ENCODE measurements at places on chromosomes 3 and 15.

- DNase-seq, result no peak
Measured at GRCh38 chr15:95168951-95169431, 937.6 kb downstream of the MCTP2 start.

GRCh38 chr3:122609798-122610559 lies 32.5 kb downstream of the PARP15 start:
- peak; percentile 37 for DNase-seq

DNA sequence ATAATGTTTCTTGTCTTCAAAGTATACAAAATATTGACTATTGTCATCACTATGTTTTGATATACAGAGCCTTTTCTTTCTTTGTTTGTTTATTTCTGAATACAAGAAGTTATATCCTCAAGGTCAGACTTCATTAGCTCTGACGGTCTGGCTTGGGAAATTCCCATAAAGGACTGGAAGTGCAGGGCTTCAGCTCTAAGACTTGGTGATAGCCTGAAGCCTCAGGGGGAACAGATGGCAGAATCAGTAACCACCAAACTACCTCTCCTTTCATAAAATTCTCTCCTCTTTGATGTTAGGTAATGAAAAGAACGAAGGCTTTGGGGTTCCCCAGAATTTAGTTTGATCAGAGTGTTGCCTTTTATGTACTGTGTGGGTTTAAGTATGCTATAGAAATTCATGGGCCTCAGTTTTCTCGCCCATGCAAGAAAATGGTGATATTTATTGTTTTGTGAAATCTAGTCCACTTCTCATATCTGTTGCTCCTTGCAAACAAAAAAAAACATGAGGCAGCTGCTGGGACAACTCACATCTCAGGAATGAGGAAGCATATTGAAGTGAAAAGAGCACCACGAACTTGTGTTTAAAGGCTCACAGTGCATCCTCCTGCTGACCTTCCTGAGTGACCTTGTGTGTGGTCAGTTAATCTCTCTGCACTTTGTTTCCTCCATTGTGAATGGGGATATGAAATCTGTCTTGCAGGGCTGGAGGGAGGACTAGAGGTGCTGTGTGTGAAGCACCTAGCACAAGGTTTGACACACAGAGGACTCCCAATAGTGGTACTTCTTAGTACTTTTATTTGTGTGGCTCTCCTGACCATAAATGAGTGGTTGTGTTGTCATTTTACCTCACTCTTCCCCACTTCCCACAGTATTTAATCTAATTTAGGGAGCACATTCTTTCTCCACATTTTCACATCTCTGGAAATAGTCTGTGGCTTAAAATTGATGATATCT lies 569.8 kb upstream of the IL12A start:
- DNase-seq, result no peak

DNA sequence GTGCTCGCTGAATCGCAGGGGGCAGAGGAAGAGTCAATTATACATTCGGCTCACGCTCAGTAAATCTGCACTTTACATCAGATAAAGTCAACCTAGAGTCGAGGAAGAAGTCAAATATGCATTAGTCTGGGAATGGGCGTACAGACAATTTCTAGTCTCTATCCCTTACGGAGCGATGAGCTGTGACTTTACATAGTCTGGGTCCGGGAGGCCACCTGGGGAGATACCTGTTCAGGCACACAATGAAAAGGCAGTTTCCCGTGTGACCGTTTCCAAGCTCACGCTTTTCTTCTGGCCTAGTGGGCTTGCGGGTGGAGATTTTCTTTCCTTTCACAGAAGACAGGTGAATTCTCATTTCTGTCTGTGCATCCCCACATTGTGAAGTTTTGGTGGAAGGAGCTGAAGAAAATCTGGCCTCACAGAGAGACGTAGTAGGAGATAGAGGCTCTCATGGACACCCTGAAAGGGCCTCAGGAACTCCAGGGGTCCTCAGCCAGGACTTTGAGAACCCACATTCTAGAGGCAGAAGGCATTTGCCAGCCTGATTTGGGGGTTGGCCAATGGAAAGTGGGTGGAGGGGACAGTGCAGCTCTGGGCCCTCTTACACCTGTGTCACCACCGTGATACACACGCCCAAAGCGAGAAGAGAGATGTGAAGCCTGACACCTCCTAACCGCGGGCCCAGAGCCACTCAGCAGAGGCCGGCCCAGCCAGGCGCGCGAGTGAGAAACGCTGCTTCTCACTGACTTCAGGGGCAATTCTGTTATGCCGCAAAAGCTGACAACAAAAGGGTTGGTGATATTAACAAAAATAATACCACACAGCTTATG lies 10.7 kb upstream of the OCA2 start:
- DNase-seq, result no peak

DNA sequence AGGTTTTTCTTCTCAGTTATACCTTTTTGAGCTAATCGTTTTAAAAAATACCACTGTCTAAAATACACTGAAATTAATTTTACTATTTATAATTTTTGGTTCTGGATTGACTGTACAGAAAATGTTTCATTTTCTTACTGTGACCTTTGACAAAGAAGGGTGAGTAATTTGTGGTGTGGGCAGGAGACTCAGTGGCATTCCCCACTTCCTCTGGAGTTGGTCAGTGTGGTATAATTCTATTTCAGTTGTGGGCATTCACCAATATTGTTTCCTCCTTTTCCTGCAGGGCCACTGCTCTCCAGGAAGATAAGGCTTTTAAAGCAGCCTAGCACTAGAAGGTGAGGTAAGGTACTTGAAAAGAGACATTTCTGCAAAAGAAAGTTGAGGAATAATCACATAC lies 6.5 kb downstream of the DAG1 start:
- DNase-seq, result peak; percentile 43

- DNase-seq, result no peak
Measured at GRCh38 chr3:59254433-59254832, 204.6 kb upstream of the CFAP20DC start.

GRCh38 chr15:50971115-50971514 lies 62.6 kb downstream of the AP4E1 start:
- DNase-seq, result no peak

DNA sequence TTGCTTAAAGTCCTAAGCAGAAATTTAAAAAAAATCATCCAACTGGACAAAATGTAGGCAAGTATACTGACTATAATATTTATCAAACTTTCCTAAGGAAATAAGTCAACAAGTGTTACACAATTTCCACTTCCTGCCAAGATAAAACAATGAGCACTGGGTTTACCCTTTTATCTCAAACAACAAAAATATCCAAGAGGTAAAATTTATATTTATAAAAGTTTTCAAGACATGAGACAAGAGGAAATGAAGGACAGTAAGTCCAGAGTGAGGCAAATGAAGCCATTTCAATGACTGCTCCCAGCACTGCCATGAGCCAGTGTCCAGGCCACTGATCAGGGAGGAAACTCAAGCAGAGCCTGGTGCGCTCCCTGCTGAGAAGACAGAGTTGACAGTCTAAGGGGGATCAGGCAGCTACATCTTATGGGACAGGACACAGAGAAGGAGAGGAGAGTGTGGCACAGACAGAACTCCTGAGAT lies 439.4 kb downstream of the RAP2B start:
- DNase-seq, result no peak

DNA sequence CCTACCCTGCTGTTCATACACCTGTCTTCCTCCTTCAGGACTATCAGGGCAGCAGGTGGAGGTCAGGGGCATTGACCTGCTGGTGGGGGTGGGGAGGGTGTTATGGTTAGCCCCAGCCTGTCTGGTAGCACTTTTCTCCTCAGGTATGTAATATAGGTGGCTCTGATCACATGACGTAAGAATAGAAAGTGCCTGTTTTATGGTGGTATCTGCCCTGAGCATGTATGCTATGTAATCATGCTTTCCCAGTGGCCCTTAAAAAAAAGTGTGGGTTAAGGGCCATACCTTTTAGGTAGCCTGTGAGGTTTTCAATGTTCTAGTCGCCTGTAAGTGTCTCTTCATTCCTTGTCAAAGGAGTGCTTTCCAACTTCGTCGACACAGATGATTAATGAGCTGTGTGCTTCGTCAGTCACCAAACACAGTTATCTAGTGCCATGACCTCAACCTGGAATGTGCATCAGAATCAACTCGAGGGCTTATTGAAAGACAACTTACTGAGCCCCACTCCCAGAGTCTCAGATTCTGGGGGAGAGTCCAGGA lies 86.3 kb downstream of the KLHL25 start:
- no peak for DNase-seq

DNA sequence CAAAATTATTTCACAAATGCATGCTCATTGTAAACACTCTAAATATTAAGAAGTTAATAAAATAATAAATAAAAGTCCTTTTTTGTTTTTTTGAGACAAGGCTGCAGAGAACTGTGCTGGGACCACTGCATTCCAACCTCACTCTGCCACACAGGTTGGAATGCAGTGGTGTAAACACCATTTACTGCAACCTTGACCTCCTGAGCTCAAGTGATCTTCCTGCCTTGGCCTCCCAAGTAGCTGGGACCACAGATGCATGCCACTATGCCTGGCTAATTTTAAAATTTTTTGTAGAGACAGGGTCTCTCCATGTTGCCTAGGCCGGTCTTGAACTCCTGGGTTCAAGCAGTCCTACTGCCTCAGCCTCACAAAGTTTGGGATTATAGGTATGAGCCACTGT lies 578.4 kb downstream of the ZIC1 start:
- DNase-seq, result no peak

DNA sequence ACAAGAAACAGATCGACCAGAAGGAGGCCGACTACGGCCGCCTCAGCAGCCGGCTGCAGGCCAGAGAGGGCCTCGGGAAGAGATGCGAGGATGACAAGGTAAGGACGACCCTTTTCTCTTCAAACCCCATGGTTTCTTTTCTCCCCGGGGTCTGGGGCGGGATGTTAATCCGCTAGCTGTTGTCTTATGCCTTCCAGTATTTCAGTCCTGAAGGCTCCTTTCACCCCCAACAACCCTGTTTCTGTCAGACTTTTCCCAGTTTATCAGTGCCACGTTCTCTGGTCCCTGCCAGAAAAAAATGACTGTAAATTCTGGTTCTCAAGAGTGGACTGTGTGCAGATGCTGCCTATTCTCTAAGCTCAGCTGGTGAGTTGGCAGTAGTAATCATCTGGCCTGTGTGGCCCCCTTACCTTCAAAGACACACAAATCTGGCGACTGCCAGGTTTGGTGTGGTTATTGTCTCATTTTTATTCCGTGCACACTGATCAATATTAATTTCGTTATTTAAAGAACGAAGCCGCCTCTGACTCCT lies 806 bp downstream of the GOLM2 start:
- DNase-seq, result peak; percentile 11

DNA sequence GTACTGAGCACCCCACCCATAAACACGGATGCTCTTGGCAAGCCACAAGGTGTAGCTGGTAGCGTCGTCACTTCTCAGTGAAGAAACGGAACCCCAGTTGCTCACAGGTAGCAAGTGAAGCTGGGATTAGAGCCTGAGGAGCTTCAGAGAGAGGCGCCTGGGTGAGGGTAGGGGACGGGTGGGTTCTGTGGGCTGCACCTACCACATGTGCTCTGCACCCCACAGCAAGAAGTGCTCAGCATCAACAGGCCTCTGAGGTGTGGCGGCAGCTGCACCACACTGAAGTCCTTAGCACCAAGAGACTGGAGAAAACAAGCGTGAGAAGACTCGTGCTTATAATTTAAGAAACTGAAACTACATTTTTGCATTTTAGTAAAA lies 9.8 kb downstream of the MAP6D1 start:
- DNase-seq, result no peak

- DNase-seq, result no peak
Measured at GRCh38 chr3:197440717-197441303, 115.0 kb downstream of the BDH1 start.

DNA sequence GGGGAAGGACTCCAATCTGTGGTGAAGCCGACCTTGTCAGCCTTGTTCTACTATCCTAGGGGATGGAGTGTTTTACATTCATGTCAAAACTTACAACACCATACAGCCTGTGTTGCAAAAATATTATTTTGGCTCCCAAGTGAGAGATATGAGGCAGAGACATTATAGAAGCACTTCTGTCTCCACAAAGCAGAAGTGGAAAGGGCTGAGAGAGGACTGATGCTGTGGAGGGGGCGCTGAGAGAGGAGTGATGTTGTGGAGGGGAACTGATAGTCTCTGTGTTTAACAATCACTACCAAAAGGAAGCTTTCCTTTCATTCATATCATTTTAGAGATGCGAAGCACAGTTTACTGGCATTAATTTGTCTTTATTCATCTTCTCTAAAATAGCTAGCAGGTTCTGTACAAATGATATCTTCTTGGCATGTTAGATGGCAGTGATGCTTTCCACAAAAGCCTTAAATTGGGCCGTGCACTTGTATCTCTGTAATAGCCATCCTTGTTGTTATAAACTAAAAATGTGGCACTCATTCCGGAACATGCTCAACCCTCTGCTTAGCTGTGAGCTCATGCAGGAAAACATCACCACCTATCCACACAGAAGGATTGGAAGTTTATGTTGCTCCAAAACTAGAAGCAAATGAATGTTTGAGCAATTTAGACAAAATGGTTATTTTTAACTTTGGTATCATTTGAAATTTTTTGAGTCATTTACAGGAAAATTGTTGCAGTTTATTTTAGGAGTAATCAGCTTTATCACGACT lies 134.6 kb upstream of the TP63 start:
- DNase-seq, result no peak

DNA sequence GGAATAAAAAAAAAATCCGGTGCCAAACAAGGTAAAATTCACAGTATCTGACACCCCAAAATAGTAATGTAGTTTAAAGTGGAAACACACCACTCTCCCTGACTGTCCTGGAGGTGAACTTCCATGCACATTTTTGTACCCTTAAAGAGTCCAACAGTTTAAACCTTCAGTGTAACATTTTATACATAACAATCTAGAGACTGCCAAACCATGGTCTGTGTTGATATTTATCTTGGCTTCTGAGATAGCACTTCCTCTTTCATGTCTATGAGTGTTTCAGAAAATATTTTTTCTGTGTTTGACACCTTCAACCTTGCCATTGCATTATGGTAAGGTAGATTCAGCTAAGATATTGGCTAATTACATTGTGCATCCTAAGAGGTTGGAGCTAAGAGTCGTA lies 13.9 kb downstream of the TMEM45A start:
- DNase-seq, result no peak

DNA sequence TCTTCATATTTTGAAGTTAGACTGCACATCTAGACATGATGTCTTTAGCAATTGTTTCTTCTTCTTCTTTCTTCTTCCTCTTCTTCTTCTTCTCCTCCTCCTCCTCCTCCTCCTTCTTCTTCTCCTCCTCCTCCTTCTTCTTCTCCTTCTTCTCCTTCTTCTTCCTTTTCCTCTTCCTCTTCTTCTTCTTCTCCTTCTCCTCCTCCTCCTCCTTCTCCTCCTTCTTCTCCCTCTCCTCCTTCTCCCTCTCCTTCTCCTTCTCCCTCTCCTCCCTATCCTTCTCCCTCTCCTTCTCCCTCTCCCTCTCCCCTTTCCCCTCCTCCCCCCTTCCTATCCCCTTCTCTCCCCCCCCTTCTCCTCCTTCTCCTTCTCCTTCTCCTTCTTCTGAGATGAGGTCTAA lies 21.9 kb downstream of the TCF12 start:
- DNase-seq, result no peak

DNA sequence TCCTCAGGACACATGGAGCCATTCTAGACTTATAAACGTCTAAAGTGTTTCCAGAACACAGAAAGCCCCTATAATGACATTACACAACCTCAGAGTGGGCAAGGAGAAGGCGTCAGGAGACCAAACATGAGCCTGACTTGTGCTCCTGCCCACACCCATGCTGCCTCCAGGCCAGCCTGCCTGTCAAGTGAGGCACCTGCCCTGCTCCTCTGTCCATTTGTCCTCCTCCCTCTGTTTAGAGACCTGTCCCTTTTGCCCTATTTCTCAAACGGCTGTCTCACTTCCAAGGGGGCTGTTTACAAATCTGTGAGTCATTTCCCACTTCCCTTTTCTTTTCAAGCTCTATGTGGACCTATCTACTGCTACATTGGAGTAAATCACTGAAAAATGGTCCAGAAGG lies 21.0 kb downstream of the ZDHHC3 start:
- DNase-seq, result no peak

GRCh38 chr3:107680698-107681097 lies 157.9 kb downstream of the BBX start:
- no peak for DNase-seq
